Activated CD4-positive, alpha-beta T cell treated with anti-CD3 and anti-CD28 coated beads for 4 hours (primary cell): ENCODE measurements at places on chromosomes 2 and 18.

GRCh38 chr2:205358351-205358815 lies 323.9 kb upstream of the NRP2 start:
- DNase-seq: no peak

DNA sequence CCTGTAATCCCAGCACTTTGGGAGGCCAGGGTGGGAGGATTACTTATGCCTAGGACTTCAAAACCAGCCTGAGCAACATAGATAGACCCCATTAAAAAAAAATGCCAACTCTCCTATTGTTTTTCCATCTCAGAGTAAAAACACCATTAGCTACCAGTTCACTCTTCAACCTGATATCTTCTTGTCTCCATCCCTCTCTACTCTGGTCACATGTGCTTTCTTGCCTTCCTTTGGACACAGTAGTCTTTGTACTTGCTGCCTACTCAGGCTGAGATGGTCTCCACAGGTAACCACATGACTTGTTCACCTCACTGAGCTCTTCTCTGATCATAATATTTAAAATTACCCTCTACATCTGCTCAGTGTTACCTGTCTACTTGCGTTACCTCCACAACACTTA lies 5.0 kb downstream of the MALT1 start:
- no peak for DNase-seq

- DNase-seq: no peak
Observed at GRCh38 chr2:209547726-209548125, 123.9 kb downstream of the MAP2 start.

DNA sequence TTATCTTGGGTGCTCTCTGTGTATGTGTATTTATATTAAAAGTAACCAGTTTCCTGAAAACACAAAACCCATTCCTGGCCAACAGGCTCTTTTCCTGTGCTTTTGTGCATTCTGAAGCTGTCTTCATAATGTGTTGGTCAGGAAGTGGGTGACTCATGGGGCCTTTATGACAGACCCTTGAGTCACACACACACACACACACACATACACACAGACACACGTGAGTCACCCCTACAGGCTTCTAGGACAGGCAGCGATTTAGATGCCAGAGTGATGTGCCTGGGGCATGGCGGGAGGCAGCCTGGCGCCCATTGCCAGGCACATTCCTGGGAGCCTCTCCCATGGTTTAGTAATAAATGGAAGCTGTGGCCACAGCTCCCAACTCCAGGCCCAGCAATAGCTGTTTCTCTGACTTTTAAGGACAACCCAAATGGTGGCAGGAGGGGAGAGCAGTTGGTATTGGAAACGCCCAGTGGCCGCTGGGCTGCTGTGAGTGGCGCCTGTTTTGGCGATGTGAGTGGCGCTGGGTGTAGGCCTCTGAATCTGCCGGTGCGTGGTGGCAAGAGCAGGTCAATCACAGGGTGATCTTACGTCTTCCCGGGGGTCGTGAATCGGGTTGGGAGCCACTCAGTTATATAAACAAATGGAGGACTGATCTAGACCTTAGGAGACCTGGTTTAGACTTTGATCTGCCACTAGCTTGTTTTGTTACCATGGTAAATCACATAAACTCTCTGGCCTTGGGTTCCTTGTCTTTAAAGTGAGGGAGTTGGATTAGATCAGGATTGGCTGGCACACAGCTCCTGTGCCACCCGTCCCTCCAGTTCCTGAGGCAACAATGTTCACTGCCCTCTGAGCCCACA lies 150.7 kb upstream of the DLX2 start:
- peak; percentile 71 for DNase-seq

DNA sequence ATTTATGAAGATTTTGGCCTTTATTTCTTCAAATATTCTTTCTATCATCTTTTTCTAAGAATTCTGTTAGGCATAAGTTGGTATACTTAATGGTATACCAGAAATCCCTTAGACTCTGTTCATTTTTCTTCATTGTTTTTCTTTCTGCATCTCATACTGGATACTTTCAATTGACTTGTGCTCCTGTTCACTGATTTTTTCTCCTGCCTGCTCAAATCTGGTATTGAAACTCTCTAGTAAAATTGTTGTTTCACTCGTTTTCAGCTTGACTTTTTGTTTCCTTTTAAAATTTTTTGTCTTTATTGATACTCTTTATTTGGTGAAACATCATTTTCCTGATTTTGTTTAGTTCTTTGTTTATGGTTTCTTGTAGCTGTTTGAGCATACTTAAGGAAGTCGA lies 243.2 kb downstream of the TRIB2 start:
- no peak for DNase-seq

DNA sequence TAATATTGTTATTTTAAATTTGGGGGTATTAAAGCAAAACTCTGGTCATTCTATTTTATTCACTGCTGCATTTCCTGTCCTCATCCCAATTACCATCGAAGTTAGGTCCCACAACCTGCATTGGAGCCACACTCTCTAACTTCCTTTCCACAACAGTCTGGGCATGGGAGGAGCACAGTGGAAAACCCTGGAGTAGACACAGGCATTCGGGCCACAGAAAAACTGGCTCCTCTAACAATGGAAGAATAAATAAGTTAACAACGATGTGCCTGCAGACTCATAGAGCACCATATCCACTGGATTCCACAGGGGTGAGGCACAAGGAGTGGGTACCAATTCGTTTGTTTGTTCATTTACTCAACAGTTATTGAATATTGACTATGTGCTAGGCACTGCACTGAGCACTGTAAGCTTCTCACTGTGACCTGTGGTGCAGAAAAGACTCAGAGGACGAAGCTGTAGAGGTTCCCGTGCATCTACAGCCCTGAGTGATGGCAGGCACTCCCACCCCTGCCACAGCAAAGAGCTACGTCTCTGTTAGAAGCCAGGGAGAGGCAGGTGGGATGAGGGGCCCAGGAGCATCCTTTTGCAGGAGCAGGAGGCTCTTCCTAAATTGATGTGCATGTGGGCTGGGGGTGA lies 154.2 kb upstream of the PGAP1 start:
- no peak for DNase-seq
